Suprapubic skin (tissue), 4 donors: ENCODE measurements at places on chromosomes 16 and 17.

- DNase-seq: no peak
Measured at GRCh38 chr17:67632141-67632540, 85.6 kb upstream of the NOL11 start.

GRCh38 chr17:49920030-49920769, 48.8 kb upstream of the DLX4 start:
- DNase-seq: no peak

DNA sequence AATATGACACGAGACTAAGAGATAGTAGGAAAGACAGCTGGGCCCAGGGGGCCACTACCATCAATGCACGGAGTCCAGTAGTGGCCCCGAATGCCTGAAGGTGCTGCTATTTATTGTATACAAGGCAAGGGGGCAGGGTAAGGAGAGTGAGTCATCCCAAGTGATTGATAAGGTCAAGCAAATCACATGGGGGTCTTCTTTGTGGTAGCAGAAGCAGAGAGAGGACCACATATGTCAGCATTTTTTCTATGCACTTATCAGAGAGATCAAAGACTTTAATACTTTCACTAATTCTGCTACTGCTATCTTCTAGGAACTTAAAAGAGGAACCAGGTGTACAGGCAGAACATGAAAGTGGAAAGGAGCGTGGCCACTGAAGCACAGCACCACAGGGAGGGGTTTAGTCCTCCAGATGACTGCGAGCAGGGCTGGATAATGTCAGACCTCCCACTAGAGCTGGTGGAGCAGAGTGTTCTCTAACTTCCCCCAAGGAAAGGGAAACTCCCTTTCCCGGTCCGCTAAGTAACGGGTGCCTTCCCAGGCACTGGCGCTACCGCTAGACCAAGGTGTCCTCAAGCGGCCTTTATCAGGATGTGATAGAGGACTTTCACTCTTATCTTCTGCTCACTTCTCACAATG, 26.4 kb upstream of the ARL4D start:
- no peak for DNase-seq

GRCh38 chr17:7029659-7030058, 6.2 kb upstream of the SLC16A13 start:
- DNase-seq: no peak

DNA sequence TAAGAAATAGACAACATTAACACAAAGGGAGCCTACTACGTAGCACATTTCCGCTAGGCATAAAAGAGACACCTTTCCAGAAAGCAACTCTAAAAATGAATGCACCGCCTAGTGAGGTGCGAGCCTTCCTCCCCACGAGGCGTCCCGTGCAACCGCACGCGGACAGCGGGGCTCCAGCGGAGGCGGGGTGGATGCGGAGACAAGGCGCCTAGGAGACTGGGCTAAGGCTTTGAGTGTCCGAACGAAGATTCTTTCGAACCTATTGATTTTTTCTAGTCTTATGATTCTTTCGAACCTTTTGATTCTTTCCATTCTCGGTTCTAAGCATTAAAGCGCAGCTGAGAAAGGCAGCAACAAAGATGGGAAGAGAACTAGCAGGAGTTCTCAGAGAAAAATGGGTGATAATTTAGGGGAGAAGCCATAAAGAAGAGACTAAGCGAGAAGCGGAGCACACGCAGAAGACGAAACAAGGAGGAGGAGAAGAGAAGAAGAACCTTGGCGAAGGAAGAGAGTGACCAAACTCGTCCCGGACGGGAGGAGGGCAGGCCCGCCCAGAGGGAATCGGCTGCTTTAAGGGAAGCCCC, 394 bp upstream of the CPD start:
- no peak for DNase-seq

DNA sequence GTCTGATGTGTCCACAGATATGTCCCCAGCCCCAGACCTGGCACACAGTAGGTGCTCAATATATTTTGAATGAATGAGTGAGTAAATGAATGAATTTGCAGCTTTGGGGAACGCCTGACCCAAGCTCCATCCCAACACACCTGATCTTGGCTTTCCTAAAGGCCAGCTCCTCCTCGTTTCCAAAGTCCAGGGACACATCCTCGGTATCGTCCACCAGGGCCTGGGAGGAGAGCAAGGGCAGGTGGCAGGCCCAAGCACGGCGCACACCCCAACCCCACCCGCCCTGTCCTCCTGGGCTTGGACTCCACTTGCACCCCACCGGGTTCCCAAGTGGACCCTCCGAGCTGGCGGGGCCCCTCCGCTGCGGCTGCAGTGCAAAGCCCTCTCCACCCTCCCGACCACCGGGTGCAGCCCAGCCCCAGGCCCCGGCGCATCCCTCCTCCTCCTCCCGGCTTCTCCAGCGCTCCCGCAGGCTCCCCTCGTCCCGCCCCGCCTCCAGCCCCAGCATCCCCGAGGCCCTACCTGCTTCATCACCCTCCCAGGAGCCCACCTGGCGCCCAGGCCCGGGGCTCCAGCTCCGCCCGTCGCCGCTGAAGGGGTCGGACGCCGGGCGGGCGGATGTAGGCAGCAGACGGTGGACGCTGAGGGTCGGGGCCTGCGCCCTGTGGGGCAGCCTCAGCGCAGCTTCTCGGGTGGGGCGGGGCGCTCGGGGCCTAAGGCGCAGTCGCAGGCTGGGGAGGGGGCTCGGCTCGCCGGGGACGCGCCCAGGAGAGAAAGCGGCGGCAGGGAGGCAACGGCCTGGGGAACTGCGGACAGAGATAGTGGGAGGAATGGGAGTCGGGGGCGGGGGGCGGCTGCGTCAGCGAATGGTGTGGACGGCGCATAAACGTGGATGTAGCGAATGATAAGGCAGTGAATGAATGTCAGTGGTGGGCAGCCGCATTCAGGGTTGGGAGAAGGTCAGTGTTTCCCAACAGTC, at the start of gene TVP23A:
Gene TVP23A (minus strand): TSS at position 832 of the 979 bp plus-strand sequence. CDS start 301 bp downstream, at position 531.
- no peak for DNase-seq

DNA sequence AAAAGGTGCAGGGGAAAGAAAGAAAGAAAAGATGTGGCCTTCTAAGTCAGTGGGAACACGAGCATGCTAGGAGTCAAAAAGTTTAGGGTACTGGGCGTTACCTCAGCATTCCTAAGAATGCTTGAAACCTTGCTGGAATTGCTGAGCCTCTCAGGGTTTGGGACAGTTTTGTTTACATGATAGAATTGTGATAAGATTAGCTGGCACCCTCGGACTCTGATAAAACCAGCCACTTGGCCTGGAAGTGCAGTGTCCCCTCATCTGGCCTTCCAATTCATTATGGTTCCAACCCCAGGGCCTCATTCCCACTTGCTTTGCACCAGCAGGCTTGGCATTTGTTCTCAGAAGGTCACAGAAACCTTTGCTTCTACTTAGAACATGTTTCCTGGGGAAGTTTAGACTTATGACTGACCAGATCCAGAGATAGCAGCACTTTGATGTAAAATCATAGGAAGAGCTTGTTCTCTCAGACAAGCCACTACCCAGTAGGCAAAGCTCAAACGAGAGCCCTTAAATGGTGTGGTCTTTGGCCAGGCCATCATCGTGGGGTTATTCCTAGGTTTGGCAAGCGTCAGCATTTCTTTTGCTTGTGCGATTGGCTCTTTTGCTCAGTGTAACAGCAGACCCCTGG, 8.0 kb downstream of the SGF29 start:
- DNase-seq: no peak

DNA sequence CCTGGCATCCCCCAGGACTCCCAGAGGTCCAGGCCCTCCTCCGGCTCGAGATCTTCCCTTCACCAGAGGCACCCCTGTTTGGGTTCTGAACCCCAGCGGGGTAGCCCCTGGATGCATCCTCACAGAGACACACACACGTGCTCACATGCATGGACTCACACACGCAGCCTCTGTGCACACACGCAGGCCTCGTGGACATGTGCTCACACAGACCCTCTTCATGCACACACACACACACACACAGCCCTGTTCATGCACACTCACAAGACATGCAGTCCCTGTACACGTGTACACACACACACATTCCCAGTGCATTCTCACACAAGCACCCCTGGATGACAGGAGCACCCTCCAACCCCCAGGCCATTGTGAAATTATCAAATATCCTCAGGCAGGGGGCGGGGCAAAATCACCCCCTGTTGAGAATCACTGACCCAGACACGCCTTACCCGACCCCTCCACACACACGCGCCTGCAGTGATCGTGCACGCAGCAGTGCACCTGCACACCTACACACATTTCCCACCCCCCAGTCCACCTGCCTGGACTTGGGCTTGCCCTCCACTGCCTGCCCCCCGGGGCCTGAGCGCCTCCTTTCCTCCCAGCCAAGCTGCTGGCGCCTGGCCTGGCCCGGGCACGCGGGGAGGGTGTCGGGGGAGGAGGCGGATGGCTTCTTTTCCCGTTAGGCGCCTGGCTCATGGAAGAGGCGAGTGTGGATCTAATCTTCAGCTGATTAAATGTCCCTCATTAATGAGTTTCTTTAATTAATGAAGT, 62.6 kb downstream of the ENGASE start:
- DNase-seq: no peak

DNA sequence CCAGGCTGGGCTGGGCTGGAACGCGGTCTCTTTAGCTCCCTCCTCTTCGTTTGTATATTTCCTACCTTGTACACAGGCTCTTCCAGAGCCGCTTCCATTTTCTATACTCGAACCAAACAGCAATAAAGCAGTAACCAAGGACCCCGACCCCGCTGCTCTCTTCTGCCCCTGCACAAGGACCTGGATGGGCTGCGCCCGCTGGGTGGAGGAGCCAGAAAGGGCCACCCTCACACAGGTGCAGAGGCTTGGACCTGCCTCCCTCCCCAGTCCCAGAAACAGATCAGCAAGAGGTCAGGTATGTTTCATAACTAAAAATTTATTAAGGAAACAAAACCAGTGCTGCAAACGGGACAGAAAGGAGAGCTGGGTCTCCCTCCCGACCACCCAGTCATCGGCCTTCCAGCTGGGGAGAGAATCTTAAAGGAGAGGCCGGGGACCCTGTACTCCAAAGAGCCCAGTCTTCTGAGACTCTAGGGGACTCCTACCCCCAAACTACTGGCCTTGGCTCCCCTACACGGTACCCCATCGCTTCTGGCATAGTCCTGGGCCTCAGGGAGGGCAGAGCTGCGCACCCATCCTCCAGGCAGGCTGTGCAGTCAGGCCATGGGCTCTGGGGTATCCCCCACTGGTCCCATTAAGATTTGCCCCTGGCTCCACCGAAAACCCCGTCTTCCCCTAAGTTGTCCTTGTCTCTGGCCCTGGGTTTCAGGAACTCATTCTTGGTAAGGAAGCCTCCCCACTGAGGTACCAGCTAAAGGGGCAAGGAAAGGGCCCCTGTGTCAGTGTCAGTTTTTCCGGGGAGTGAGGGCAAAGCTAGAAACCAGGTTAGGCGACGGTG, 4.9 kb downstream of the HIC1 start:
- no peak for DNase-seq

GRCh38 chr17:57434361-57434760, 178.0 kb downstream of the MSI2 start:
- no peak for DNase-seq

DNA sequence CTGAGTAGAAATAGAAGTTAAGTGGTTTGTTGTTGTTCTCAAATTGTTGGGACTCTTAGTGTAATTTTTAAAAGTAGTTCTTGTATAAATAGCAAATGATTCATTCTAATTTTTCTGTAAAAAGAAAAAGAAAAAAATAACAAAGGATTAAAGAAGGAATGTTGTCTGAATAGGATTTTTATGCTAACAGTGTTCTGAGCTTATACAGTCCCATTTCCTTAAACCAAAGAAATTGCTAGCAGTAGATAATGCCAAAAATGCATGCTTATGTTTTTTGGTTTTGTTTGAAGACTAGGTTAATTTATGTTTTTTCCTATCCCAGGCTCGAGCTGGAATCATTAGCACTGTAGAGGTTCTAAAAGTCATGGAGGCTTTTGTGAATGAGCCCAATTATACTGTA, 44.7 kb upstream of the KPNB1 start:
- no peak for DNase-seq

- DNase-seq: no peak
Measured at GRCh38 chr17:82655523-82655922, 7.3 kb upstream of the WDR45B start.

- no peak for DNase-seq
Measured at GRCh38 chr17:55294042-55294751, 29.4 kb downstream of the HLF start.

DNA sequence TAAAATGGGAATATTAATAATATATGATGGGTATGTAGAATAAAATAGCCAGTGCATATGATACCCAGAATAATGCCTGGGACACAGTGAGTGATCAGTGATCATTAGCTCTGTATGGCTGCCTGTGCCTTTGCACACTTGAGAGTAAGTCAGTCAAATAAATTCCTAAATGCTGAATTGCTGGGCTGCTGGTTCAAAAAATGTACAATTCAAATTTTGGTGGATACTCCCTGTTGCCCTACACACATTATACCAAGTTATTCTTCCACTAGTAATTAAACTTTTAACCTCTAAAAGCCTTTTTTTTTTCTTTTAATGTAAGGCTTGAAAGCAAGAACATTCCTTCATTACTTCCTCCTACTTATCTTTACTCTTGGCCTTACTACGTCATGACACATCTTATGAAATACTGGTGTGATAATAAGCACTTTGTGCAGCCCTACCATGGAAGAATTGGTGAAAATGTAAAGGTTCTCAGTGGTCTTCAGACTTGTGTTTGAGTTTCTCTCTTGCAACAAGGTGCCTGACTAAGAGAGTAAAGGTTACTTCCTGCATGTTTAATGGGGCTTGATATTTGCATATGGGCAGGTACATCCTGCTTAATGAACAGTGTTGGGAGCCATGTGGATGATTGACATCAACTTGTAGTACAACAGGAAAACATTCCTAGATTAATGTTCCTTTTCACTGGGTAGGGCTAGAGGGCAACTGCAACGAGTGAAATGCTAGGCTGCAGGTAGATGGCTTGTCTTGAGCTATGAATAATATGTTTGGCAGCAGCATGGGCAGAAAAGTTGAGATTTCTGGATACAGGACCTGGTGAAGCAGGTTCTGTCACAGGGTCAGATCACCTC, 84.3 kb downstream of the PRKCA start:
- DNase-seq: no peak

GRCh38 chr17:6104956-6105648, 34.9 kb downstream of the WSCD1 start:
- DNase-seq: peak; percentile 35

DNA sequence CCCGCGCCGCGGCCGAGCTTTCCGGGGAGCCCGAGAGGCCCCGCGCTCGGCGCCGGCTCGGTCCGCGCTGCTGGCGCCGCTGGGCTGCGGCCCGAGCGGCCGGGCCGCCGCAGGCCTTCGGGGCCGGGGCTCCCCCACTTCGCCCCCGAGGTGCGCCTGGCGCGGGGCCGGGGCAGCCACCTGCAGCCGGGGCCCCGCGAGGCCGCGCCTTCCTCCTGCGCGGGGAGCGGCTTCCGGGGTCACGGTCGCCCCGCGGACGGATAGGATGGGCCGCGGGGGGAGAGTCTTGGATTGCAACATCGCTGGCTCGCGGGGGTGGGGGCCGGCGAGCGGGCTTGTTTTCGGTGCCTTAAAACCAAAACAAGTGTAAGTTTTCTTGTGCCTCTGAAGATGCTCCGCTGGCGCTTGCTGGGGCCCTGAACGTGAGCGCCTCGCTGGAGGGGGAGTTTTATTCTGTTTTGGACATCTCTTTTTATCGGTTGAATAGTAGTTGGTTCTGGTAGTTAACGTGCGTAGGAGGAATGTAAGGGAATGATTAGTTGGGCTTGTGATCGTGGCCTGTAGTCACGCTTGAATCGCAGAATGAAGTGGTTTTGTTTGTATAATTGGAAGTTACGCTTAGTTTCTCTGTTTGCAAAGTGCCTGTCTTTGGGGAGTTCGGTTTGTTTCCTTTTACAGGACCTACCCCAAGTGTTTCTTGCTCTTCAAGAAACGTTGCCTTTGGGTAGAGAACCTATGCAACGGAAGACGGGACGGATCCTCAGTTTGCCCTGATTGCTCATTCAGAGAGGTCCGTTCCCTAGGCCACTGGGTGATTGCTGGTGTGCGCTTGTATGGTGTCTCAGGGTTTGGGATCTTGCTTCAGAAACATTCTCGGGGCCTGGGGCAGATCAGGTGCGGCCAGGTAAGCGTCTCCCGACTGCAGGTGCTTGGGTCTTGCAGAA, 724 bp downstream of the UBE2I start:
- DNase-seq: no peak
